GM06990 (cell line): ENCODE measurements at places on chromosomes 12 and 14.

DNA sequence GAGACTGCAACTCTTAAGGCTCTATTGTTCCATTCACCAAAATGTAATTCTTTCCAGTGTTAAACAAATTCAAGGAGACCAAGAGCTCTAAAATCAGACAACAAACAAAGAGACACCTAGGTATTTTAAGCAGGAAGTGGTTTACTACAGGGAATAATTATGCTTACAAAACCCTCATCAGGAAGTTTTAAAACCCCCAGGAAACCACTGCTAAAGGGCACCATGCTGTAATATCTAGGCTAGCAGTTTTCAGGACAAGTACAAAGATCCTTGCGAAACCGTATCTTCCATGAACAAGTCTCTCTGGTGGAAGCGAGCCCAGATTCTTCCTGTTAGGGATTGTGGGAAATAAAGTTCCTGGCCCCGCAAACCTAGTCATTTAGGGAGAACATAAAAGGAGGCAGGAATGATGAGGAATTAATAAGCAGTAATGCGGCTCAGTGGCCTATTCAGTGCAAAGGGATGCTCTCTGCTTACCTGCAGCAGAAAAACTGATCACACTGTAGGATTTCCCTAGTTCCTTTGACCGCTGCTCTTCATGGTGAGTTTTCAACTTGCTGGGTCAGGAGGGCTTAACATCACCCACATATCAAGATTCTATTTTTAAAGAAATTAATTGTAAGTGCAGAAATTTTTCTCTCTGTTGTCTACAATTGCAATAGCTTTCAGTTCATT is 42.8 kb downstream of the ACSM4 start:
- DNase-seq = no peak

DNA sequence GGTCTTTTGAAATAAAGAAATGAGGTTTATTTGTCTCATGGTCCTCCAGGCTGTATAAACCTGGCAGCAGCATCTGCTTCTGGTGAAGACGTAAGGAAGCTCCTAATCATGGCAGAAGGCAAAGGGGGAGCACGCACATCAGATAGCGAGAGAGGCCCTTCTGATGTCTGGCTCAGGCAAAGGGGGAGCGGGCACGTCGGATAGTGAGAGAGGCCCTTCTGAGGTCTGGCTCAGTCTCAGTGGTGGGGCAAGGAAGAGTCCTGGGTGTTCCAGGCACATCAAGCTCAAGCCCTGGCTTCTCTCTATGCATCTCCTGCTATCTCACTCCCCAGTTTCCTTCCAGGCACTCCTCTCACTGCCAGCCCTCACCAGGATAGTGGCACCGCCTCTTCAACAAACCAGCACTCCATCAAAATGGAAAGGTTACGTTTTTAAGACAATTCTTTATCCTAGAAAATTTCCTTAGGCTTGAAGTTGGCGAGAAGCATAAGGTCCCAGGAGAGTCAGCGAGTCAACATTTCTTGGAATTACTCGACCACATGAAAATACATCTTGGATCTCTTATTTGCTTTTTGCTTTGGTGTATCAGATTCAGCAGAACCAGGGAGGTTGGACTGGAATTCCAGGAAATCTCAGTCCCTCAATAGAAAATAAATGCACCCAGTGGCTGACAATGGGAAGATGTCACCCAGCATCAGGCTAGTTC is 189.6 kb upstream of the TMEM132C start:
- DNase-seq = no peak

DNA sequence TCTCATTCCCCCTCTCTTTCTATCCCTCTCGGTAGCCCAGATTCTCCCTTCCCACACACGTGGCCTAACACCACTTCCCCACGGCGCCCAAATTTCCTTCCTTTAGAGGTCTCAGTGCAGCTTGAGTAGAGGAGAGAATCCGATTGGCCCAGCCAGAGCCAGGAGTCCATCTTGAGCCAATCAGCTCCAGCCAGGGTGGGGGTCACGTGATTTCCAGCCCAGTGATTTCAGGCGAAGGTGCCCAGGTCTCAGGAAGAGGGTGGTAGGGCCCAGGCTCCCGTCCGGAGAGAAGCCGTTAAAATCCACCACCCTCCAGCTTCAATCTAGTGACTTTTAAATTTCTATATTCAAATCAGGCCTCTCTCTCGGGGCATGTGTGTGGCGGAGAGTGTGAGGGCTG is 45.2 kb upstream of the MYL2 start:
- no peak for DNase-seq

DNA sequence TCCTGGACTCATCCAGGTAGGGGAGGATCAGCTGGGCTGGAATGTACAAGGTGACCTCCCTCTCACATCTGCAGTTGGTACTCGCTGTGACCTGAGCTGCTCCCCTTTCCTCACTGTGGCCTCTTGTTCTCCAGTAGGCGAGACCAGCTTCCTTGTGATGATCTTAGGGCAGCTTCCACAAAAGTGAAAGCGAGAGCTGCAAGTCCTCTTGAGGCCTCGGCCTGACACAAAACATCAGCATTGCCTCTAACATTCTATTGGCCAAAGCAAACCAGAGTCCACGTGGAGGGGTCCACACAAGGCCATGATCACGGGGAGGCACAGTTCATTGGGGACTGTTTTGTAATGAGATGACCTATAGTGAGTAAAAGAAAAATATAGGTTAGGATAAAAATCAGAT is 127.5 kb downstream of the SMOC1 start:
- no peak for DNase-seq

DNA sequence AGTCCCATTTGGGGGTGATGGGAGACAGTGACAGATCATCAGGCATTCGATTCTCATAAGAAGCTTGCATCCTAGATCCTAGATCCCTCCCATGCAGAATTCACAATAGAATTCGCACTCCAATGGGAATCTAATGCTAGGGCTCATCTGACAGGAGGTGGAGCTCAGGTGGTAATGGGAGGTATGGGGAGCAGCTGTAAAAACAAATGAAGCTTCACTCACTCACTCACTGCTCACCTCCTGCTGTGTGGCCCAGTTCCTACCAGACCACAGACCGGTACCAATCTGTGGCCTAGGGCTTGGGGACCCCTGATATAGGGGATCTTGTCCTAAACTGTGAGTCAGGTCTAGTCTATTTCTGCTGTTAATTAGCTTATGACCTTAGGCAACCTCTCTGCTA is 40.1 kb upstream of the EPS8 start:
- no peak for DNase-seq
